ENCODE measurements at places on chromosomes 5 and 9. TPM values are rescaled to one million over a fixed set of nuclear protein-coding genes. Genes with fewer than 3 reads are reported as not detected.

DNA sequence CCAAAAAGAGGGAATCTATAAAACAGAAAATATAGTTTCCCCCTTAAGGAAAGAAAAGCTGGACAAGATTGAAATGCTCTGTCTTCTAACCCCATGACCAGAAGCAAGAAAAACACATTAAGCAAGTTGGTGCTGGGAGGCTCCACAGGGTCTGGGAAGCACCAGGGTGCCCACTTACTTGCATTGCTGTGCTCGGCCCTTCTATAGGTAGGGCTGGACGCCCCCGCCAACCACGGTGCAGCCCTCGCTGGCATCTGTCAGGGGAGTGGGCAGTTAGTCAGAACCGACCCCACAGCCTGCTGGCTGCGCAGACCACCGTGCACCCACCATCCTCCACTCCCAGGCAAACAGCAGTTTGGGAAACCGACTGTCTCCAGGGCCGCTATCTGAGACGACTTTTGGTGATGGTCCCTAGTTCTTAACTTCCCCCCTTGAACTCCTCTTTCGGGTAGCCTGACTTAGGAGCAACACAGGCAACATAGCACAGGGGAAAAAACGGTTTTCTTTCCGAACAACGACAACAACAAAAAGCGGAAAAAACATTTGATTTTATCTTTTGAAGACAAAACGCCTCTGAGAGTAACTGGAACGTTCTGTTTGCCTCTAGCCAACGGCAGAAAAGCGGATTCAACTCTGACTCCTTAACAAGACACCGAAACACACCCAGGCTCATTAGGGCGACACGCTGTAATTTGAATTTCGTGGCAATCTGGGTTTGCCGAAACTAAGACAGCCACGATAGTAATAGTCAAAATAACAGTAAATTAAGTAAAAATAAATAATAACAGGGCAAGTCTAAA, 3.9 kb downstream of the IRX2 start:
- no peak for DNase-seq

GRCh38 chr9:116134975-116135374, 18.6 kb upstream of the PAPPA start:
- DNase-seq = no peak

- peak; percentile 100 for DNase-seq
Measured at GRCh38 chr5:135705141-135705631, 126.4 kb upstream of the CXCL14 start.

- DNase-seq = no peak
Measured at GRCh38 chr5:158534203-158534602, 565.5 kb downstream of the EBF1 start.

- peak; percentile 80 for DNase-seq
Measured at GRCh38 chr9:118652912-118653311, 716.3 kb downstream of the BRINP1 start.

DNA sequence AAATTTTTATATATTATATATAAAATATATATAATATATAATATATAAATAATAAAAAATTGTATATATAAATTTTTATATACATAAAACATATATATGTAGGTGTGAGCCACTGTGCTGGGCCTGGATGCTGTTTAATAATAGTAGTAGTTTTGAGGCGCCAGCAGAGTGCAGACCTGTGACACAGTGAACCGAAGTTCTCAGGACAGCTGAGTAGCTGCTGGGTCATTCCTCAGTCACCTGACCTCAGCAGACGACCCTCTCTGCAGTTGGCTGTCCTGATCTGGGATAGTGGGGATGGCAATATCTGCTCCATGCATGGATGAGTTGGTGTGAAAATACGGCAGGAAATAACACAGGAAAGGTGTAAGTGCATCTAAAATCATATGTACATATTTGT, 3.3 kb upstream of the SNX18 start:
- no peak for DNase-seq

DNA sequence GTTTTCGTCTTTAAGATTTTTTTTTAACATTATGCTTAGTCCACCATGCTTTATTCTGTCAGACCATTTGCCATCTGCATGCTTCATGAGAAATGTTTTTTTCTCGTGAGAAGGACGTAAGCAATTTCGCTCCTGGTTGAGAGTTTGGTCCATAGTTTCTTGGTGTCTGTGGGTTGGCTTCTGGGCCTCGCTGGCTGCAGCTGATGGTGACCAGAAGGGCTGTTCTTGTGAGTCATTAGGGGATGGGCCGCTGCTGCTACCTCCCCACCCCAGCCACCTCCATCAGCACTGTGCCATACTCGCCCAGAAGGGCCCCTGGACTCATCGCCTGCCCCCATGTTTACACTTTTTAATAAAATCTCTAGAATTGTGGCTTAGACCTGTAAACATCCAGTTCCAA, 11.4 kb downstream of the SYK start:
- no peak for DNase-seq

- DNase-seq = no peak
Measured at GRCh38 chr9:6199596-6199995, 16.0 kb upstream of the IL33 start.

- no peak for DNase-seq
Measured at GRCh38 chr5:1010181-1010510, 1.5 kb downstream of the NKD2 start.

- DNase-seq = no peak
Measured at GRCh38 chr9:112218908-112219307, 43.8 kb upstream of the SUSD1 start.

- DNase-seq = no peak
Measured at GRCh38 chr5:112742424-112742823, 4.7 kb downstream of the APC start.

DNA sequence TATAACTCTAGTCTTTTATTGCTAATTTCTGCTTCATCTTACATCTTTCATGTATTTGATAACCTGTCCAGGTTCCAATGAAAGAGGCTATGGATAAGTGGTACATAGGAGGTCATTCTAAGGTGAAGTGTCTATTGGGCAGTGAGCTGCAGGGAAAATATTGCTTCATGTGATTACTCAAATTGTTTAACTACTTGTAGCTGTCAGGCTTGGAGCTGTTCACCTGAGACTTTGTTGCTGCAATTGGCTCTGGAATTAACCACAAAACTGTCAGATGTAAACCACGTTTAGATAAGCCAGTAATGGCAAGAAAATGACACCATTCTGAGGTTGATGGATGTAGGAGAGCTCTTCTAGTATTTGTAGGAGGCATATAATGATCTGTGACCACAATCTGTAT, 26.0 kb downstream of the ADAMTSL1 start:
- peak; percentile 79 for DNase-seq

DNA sequence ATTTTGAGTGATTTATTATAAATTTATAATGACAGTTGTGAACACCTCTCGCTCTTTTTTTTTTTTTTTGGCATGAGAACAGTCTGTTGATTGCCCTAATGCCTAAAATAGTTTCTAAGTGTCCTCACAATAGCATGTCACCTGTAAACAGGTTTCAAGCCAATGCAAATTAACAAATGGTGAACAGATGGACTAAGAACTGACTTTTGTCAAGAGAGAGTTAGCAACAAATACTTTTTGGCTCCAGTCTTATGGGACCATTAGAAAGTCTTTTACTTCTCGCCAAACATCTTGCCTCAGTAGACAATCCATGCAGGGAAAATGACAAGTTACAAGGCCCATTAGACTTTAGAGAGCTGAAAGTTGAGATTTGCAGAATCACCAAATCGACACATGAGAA, 67.8 kb downstream of the MED27 start:
- no peak for DNase-seq

GRCh38 chr9:20610591-20610990, 11.7 kb downstream of the MLLT3 start:
- DNase-seq = no peak

GRCh38 chr5:117161718-117162335, 587.2 kb upstream of the SEMA6A start:
- no peak for DNase-seq

DNA sequence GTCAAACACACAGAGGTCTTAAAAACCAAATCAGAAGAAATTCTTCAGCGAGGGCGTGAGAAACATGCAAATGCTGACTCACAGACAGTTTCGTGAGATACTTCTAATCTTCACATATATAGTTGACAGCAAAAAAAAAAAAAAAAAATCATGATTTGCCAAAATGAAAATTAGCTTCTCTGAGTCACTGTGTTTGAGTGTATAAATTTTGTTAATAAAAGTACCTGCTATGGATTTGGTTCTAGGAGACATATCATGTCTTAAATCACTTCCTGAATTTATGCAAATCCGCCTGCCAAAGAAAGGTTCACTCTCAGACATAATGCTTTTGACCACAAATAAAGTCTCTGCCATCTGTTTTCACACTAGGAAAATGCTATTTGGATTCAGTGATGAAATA, 114.3 kb downstream of the SLC1A3 start:
- DNase-seq = no peak

DNA sequence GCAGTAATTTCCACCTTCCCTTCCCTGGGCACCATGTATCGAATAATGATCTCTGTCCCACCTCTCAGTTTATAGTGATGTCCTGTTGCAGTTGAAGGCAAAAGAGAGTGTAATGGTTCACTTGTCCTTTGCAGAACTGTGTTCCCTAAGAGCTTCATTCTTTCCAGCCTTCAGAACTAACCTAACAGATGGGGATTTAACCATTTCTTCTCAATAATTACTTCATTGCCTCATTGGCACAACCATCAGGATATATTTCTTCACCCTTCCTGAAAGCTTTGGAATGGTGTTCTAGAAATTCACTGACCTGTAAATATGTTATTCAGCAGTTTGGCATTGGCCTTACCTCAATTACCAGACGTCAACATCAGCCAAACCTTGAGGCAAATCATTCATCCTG, 83.9 kb upstream of the PRRC1 start:
- no peak for DNase-seq

DNA sequence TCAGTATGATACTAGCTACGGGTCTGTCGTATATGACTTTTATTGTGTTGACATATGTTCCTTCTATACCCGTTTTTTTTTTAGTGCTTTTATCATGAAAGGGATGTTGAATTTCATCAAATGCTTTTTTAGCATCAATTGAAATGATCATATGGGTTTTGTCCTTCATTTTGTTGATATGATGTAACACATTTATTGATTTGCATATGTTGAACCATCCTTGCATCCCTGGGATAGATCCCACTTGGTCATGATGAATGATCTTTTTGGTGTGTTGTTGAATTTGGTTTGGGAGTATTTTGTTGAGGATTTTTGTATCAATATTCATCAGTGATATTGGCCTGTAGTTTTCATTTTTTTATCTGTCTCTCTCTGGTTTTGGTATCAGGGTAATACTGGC, 50.9 kb downstream of the OSMR start:
- no peak for DNase-seq

DNA sequence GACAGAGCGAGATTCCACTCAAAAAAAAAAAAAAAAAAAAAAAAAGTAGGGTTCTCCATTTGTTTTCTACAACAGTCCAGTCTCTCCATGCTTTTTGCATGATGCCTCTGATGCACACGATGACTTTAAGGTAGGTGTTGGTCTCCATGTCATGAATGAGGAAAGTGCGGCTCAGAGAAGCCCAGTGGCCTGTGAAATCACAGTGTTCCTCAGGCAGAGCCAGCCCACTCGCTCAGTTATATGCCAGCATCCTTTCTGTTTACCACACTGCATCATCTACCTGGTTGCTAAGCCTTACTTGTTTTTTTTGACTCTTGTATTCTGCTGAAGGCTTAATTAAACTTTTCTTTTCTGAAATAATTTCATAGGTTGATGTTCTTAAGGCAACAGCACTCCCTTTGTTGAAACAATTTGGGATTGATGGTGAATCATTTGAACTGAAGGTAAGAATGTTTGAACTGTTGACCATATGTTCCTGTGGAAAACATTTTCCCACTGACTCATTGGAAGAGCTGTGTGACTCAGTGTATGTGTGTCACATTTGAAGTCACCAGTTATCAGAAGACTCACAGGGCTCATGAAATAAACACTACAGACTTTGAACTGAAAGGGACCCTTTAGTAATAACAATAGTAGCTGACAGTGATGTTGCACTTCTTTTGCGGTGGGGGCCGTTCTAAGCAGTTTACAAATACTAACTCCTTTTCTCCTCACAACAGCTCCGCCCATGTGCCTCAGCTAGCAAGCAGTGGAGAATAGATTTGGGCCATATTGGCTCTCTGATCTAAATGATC, 40.2 kb downstream of the RCL1 start:
- peak; percentile 100 for DNase-seq

DNA sequence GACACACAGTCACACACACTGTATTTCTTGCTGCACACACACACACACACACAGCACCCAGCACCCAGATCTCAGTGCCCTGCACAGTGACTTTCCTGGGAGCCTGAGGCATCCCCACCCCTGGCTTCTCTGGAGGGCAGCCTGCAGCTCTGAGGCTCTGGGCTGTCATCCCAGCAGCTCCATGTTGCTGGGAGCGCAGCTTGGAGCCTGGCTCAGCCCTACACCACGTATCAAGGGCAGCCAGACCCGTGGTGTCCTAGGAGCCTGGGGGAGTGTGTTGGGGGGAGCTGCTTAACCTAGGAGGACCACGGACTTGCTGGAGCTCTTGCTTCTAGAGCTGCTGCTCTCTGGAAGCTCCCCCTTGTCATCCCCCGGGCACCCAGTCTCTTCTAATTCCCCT, 5.2 kb downstream of the IER5L start:
- no peak for DNase-seq

DNA sequence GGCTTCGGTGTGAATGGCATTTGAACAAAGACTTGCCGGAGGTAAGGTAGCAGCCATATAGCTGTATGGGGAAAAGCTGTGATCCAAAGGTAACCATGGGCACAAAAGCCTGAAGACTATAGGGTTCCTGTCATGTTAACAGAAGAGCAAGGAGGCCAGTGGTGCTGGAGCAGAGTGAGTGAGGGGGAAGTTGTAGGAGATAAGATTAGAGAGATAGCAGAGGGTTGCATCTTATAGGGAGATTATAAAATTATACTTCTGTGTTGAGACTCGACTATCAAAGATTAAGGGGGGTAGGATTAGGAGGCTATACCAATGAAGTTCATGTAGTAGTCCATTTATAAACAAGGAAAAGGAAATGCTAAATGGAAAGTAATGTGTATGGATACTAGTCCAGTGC, 3.3 kb downstream of the NCBP1 start:
- DNase-seq = no peak

DNA sequence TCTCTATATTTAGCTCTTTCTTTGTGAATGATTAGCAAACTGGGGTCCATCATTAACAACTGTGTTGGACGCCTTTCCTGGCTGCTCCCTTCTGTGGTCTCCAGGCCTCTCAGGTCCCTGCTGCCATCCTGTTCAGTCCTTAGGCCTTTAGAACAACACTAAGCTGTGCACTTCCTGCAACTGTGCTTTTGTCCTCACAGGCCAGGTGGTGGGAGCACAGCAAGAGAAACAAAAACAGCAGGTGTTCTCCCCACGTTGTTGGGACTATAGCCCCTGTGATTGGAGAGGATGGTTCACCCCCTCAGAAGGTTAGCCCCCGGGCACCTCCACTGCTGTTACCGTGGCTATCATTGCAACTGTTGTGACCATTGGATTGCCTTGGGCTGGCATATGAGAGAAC, 41.7 kb upstream of the CLINT1 start:
- DNase-seq = no peak

- DNase-seq = peak; percentile 21
Measured at GRCh38 chr5:25540628-25541027, 895.9 kb upstream of the CDH10 start.

GRCh38 chr5:129807162-129807814, 59.4 kb downstream of the MINAR2 start:
- DNase-seq = peak; percentile 85

- DNase-seq = no peak
Measured at GRCh38 chr5:116395226-116395625, 179.4 kb downstream of the SEMA6A start.

GRCh38 chr5:132138260-132138659, 64.7 kb downstream of the CSF2 start:
- peak; percentile 70 for DNase-seq

Gene OR1J2
- not detected for total RNA-seq

Gene RNF145
- total RNA-seq = 84.2 TPM

Gene FOXD1
- 2.3 TPM for total RNA-seq

Gene PDZD2
- 1.8 TPM for total RNA-seq

Gene CPLANE1
- 12.8 TPM for total RNA-seq

Gene PCDHA9
- under 0.01 TPM for total RNA-seq
